LoVo (cell line): ENCODE measurements at places on chromosomes 2 and 18.

GRCh38 chr2:231932985-231933915 is 7.1 kb upstream of the NPPC start:
- no peak for DNase-seq

DNA sequence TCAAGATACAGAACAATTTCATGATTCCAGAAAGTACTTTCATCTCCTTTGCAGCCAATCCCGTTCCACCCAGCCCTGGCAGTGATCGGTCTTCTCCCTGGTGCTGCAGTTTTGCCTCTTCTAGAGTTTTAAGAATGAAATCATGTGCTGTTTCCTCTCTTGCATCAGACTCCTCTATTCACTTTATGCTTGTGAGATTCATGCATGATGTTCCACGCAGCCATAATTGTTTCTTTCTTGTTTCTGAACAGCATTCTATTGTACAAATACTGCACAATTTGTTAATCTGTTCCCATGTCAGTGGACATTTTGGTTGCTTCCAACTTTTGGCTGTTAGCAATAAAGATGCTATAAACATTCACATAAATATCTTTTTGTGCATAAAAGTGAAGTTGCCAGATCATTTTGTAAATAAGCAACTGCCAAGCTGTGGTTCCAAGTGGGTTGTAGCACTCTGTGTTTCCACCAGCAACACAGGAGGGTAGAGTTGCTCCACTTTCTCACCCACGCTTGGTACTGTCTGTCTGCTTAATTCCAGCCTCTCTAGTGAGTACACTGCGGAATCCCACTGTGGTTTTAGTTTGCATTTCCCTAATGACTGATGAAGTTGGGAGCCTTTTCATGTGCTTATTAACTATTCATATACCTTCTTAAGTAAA is 104.5 kb downstream of the TWIST2 start:
- no peak for DNase-seq

- no peak for DNase-seq
These were observed 257.3 kb downstream of the ATAD2B start for GRCh38 chr2:23669413-23670244.

GRCh38 chr18:38616306-38616705 is 1050.7 kb upstream of the CELF4 start:
- no peak for DNase-seq

GRCh38 chr18:47404845-47405244 is 153.4 kb upstream of the SKOR2 start:
- DNase-seq = no peak

GRCh38 chr2:58635801-58636375 is 394.8 kb upstream of the FANCL start:
- DNase-seq = no peak

- no peak for DNase-seq
These were observed 277.3 kb downstream of the LRATD1 start for GRCh38 chr2:14909795-14910194.

- DNase-seq = no peak
These were observed 36.8 kb upstream of the ACADL start for GRCh38 chr2:210262036-210262435.

GRCh38 chr2:202909394-202910192 is 1.9 kb downstream of the WDR12 start:
- DNase-seq = no peak

DNA sequence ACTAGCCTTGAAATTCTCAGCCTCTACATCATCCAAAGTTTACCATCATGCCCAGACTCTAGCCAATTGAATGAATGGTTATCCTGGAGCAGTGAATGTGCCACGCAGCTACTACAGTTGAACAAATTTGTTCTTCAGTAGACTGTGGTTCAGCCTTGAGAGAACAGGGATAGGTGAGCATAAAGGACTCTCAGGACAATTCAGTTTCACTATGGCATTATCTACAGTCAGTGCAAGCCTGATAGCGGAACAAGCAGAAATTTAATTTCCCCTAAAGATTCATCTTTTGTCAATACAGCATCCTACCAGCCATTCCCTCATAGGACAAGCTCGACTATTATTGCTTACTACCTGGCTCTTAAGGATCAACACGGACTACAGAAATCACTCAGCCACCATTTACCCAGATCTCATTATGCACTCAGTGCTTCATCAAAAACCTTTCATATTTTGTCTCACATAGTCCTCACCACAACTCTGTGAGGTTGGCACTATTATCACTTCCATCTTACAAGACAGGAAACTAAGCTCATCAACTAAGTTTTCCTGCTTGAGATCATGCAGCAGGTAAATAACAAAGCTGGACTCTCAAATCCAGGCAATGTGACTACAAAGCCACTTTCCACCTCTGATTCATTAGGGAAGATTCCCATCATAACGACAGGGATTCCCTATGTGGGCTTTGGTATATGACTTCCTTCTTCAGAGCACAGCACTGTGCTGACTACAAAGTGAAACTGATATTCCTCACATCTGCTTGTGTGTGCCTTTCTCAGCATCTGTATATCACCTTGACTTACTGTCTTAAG is 181.5 kb upstream of the ACVR2A start:
- DNase-seq = no peak

- no peak for DNase-seq
These were observed 76.3 kb upstream of the DAPL1 start for GRCh38 chr2:158718851-158719250.

DNA sequence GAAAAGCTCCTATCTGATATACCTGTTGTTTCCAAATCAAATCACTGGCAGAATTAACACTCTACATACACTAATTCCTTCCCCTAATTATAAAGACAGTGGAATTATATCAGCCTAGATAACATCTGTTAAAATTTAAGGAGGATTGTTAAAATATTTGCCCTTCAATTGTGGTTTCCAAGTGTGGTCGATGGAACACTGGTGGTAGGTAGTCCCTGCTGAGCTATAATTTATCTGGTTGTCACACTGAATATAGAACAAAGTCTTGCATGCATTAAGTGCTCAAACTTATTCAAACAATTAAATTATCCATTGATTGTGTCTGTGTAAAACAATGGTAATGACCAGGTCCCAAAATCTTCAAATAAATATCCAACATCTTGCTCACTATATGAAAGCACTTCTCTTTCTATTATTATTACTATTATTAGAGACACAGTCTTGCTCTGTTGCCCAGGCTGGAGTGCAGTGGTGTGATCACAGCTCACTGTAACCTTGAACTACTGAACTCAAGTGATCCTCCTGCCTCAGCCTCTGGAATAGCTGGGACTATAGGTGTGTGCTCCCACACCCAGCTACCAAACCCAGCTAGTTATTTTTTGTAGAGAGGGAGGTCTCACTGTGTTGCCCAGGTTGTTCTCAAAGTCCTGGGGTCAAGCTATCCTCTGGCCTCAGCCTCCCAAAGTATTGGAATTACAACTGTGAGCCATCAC is 12.0 kb downstream of the CDH2 start:
- DNase-seq = no peak

GRCh38 chr2:120734930-120735651 is 577 bp upstream of the GLI2 start:
- no peak for DNase-seq

- DNase-seq = no peak
These were observed 279.8 kb downstream of the NAPG start for GRCh38 chr18:10805587-10806118.

DNA sequence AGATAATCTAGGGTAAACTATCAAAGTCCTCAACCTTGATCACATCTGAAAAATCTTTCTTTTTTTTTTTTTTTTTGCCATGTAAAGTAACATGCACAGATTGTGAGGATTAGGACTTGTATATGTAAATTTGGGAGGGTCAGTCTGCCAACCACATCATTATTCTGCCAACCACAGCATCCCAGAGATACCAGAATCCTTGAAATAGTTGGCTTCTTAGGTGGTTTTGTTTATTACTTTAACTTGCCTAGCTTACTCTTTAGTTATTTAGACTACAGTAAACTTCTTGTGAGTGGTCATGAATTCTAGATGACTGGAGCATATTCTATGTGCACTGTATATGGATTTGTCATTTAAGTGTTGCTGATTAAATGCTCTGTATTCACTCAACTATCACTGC is 242.1 kb upstream of the RBMS1 start:
- DNase-seq = no peak

DNA sequence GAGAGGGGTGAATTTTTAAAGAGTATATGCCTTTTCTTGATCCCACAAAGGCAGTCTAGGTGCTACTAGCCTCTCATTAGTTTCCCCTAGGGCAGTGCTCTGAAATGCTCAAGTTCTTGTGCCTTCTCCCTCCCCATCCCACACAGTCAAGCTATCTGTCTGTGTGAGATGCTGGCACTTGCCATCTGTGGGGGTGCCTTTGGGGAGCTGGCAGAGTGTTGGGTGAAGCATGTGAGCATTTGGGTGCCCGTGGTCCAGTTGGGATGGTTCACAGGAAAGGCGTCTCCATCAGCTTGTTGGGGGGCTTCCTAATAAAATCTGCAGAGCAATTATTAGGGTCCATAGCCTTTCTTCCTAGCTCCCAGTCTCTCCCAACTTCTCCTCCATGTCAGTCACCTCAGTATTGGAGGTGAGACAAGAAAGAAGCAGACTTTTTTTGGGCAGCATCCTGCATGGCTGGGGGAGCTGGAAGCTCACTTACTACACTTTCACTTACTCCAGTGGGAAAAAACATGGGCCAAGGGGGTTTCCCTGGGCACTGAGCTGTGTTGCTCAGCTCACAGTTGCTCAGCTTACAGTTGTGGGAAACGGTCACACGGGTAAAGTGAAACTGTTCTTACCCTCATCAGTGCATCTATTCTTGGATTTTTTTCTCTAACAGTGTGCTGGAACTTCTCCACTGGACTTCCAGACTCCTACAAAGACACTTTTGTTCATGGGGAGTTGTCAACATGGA is 29.3 kb downstream of the COLEC11 start:
- DNase-seq = no peak

DNA sequence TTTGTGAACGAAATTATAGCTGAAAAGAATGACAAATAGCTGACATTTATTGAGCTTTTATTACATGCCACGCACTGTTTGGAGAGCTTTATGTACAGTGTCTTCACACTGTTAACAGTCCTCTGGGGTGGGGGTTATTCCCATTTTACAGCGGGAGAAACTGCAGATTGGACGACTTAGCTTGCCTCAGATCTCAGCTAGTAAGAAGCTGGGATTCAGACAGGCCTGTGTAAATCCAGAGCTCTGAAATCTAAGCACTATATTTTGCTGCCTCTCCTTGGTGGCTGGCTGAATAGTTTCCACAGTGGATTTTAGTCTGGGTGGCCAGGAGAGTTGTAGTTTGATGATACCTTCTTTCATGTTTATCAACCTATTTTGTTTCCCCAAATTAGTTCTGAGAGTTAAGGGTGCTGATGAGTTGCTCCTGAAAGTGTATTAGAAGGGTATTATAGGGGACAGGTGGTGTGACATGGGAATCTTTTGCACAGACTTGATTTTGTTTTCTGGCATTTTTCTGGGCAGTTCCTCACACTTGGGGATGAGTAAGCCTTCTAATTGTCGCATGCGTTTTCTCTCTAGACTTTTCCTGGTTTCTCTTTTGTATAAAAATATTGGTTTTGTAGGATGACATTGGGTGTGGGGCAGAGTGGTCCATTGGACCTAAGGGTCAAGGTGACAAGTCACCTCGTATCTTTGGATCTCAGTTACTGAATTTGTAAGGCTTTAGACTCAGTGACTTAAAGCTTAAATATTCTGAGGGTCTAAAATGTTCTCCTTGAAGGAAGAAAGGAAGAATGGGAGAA is 1.5 kb downstream of the ACSL3 start:
- DNase-seq = no peak

GRCh38 chr18:63095768-63096167 is 223.8 kb downstream of the BCL2 start:
- DNase-seq = no peak

DNA sequence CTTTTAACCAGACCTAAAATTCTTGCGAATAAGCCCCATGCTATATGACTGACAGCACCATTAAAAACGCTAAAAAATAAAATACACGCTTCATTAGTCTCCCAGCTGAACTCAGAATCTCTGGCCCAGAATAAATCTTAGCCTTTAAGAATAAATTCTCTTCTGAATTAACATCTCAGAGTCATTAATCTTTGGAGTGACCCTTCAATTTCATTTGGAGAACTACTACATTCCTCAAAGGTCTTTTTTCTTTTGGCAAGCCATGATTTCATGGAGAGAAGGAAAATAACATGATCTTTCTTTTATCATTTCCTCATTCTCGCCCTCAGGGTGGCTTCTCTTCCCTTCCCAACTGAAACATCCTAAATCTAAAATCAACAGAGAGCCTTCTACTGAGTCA is 259.0 kb downstream of the AFF3 start:
- no peak for DNase-seq

DNA sequence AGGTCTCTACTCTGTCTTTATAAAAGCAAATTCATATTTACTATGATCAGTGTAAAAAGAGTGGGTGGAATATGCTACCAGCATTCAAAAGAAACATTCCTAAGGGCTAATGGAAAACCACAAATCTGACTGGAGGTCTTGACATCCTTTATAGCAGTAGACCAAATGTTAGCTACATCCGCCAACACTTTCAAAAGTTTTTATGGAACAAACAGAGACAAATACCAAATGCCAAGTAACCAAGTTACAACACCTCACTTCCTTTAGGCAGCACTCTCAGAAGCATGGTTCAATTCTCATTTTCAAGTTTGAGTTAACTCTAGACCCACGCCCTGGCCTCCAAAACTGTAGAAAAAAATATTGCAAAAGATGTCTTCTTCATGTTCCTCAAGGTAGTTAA is 78.3 kb upstream of the SETBP1 start:
- DNase-seq = no peak

GRCh38 chr18:14941256-14941655 is 193.3 kb downstream of the ANKRD30B start:
- no peak for DNase-seq

GRCh38 chr2:121121661-121122060 is 163.3 kb downstream of the TFCP2L1 start:
- no peak for DNase-seq
